ENCODE measurements at places on chromosomes 7 and 10.

DNA sequence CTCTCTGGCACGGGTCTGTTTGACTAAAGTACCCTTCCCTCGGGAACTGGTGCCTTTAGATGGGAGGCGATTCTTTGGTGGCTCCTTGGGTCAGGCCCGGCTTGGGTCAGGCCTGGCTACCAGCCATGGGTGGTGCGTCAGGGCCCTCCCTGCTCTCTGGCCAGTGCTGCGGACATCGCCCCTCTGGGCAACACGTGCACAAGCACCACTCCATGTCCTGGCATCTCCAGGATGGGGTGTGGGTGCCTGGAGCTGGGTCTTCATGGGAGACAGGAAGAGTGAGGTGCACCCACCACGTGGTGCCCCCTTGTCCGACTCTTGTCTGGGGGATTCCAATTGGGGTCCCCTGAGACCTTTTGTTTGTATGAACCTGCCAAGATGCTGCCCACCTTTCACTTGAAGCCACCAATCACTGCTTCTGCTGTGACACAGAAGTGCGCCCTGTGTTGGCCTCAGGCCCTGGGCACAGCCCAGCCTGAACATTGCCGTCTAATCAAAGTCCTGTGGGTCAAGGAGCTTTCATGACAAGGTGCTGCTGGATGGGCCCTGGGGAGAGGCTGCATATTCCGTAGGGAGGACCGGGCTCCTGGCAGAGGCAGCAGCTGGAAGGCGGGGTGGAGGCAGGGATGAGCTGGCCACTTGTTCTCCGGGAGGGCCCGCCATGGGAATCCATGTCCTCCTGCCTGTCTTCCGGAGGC, 11.1 kb upstream of the PWWP2B start:
- no peak for DNase-seq

DNA sequence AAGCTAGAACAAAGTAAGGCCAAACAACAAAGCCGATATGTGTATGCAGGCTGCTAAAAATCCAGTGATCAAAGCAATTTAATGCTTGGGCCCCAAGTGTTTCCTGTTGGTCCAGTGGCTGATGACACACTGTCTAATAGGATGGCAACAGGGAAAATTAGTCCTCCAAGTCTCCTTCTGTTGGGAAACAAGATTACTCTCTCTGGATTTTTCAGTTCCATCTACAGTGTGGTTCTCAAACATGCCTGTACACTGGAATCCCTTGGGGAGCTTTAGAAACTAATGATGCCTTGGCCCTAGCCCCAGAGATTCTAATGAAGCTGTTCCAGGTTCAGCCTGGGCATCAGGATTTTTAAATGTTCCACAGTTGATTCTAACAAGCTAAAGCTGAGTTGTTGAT, 198.7 kb downstream of the AHR start:
- DNase-seq, result no peak

DNA sequence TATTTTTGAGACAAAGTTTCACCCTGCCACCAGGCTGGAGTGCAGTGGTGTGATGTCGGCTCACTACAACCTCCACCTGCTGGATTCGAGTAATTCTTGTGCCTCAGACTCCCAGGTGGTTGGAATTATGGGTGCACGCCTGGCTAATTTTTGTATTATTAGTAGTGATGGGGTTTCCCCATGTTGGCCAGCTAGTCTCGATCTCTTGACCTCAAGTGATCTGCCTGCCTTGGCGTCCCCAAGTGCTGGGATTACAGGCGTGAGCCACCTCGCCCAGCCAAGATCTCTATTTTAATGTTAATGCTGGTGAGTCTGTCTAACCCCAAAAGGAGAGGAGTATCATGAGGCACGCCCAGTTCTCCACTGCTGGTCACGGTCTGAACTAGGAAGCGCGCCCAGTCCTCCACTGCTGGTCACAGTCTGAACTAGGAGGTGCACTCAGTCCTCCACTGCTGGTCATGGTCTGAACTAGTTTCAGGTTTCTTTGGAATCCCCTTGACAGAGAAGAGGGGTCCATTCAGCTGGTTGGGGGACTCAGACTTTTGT, 5.6 kb upstream of the LRRC27 start:
- no peak for DNase-seq

GRCh38 chr7:100604028-100604975, 2.1 kb downstream of the PCOLCE start:
- peak; percentile 71 for DNase-seq

DNA sequence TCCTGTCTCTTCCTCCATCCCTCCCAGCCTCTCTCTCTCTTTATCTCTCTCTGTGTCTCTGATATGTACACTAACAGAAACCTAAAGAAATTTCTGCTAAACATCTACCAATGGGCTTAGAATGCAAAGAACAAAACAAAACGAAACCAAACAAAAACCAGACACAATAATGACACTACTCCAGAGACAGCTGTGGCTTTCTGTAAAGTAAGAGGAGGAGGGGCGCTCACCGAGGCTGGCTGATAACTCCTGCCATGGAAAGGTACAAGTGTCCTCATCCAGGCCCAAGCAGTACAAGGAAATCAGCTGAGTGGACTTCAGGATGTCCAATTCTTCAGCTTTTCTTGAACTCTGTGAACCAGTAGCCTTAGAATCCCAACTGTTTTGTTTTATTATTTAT, 70.4 kb upstream of the FZD8 start:
- no peak for DNase-seq

- no peak for DNase-seq
Measured at GRCh38 chr7:19410106-19410505, 264.9 kb upstream of the FERD3L start.

DNA sequence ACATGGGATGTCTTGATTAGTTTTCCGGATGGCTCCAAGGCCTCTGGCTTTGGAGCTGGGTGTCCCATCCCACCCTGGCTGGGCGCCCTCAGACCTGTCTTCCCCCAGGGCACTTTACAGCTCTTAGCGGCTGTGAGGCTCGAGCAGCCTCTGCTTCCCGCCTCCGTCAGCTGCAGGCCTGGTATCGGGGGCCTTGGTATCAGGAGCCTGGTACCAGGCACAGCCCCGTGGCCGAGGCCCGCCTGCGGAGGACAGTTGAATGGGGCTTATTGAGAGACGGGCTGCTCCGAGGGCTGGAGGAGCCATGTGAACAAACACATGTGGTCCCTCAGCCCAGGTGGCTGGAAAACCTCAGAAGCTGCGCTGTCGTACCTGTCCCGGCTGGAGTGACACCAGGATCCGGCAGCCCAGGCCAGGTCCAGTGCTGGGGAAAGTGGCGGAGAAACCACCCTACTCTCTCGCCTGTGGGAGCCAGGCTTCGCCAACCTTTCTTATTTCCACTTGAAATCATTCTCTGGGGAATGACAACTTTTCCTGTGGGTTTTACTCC, 23.9 kb upstream of the AP5Z1 start:
- no peak for DNase-seq

GRCh38 chr7:70529914-70530585, 601.9 kb upstream of the GALNT17 start:
- DNase-seq, result no peak

GRCh38 chr7:23216021-23216420, 30.6 kb upstream of the GPNMB start:
- no peak for DNase-seq

DNA sequence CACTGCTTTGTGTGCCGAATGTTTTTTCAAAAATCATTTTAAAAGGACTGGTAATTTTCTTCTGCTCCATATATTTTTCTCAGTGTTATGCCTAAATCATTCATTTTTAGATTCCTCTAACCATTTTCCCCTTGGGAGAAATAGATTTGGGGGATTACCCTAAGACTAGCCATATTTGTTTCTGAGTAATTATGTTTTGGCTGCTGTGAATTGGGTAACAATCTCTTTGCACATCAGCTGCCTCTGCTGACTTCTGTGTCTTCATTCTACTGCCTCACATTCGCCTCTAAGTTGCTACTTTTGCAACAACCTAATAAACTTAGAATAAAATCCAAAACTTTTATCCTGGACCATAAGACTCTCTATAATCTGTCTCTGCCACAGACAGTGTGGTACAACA, 18.5 kb upstream of the MRC1 start:
- no peak for DNase-seq

DNA sequence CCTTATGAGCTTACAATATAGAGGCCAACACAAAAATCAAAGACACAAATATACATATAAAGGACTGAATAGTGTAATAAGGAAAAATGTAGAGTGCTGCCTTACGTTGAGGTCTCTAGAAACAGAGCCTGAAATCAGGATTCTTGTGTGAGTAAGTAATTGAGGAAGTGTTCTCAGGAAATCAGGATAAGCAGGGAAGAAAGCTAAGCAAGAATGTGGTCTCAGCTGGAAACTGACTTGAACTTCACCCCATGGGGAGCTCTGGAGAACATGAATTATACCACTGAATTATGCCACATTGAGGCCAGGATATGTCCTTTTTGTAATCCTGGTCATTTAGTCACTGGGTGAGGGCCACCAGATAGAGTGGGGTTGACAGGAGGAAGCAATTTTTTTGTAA, 191.9 kb downstream of the ETV1 start:
- no peak for DNase-seq
